HT-29 (cell line): ENCODE measurements at places on chromosomes 7 and 10.

GRCh38 chr7:117375380-117375779, 51.9 kb downstream of the ASZ1 start:
- no peak for DNase-seq

- no peak for DNase-seq
These were observed 529.5 kb upstream of the FZD8 start for GRCh38 chr10:36171556-36171952.

- DNase-seq: no peak
These were observed 163.1 kb downstream of the ARHGAP12 start for GRCh38 chr10:31765541-31765940.

- no peak for DNase-seq
These were observed 198.8 kb downstream of the CDCA7L start for GRCh38 chr7:21746949-21747348.

GRCh38 chr7:538764-539685, 19.4 kb upstream of the PDGFA start:
- DNase-seq: peak; percentile 83

GRCh38 chr10:78184851-78185692, 151.4 kb downstream of the RPS24 start:
- no peak for DNase-seq

DNA sequence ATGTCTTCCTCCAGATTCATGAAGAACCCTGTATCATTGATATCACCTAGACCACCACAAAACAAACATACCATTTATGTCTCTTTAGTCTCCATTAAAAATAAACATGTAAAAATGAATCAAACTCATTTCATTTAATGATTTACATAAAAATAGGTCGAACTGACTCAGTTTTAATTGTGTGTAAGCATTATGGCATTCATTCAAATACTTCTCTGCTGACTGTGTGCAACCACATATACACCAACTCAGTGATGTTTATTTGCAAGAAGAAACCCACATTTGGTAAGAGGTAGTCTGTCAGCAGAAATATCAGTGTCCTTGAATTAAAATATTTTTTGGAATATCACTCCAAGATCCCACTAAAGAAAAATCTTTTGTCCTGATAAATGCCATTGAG, 30.5 kb downstream of the ABCB1 start:
- DNase-seq: no peak

DNA sequence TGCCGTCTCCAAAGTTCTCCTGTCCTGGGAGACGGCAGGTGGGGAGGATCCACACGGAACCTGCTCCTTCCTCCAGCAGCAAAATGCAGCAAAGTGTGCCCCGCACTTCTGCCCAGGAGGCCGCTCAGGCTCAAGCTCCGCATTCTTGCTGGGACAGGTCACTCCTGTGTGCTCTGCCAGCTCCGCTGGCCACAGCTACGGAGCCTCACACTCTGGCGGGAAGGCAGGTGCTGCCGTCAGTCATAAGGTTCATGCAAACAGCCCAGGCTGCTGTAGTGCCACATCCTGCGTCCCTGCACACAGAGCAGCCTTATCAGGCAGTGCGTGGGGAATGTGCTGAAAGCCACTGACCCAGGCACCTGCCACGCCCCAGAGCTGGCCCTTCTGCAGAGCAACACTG, 22.4 kb downstream of the ADGRA1 start:
- no peak for DNase-seq

GRCh38 chr10:67596641-67597040, 99.4 kb downstream of the CTNNA3 start:
- no peak for DNase-seq

DNA sequence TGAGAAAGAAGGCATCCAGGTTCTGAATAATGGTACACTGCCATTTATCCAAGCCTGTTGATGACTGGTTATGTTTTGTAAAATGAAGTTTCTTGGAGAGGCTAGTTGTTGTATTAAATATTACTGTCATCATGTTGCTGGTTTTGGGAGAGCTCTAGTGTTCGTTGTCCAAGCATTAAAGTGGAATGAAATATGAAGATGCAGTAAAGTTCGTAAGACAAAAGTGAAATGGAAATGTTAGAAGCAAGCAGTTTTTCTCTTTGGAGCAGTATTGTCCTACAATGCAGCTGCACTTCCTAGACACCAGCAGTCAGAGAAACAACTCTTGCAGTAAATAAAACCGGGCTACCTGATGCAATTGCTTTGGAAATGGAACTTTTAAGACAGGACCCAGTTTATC, 156.8 kb upstream of the FZD1 start:
- DNase-seq: no peak

DNA sequence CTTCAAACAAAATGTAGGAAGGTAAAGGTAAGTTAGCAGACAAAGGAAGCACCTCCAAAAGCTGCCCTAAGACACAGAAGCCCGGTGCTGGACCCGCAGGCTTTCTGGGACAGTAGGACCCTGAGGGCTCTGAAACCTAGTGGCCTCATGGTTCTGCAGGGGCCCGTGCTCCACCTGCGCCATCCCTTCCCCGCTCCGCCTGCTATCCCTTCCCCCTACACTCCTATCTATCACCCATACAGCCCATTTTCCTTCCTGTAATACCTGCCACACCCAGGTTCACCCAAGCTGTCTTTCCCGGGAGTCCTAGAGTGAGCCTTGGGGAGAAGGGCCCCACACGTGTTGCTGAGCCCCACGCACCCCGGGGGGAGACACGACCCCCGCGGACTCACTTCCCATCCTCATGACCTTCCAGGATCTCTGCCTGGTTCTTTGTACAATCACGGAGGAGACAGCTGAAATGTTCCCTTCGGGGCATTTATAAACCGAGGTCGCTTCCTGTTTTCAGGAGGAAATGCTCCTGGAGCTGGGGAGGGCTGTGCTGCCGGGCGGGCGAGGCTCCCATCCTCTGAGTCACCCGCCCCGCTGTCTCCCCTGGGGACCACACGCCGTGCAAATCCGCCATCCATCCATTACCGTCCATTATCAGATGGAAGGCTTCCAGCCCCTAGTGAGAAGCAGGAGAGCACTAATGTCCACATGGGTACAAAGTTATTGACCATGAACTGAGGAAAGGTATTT, 251.7 kb upstream of the PITRM1 start:
- peak; percentile 46 for DNase-seq

- no peak for DNase-seq
These were observed at the start of gene FGF8 for GRCh38 chr10:101775273-101776160. Gene FGF8 (minus strand): TSS chr10:101776114. CDS start chr10:101775900, 214 bp downstream.

GRCh38 chr10:64814201-64814600, 1293.0 kb downstream of the REEP3 start:
- no peak for DNase-seq

- no peak for DNase-seq
These were observed 548.9 kb upstream of the AUTS2 start for GRCh38 chr7:69049326-69049725.

- DNase-seq: no peak
These were observed 29.4 kb downstream of the RABGEF1 start for GRCh38 chr7:66769833-66770512.

DNA sequence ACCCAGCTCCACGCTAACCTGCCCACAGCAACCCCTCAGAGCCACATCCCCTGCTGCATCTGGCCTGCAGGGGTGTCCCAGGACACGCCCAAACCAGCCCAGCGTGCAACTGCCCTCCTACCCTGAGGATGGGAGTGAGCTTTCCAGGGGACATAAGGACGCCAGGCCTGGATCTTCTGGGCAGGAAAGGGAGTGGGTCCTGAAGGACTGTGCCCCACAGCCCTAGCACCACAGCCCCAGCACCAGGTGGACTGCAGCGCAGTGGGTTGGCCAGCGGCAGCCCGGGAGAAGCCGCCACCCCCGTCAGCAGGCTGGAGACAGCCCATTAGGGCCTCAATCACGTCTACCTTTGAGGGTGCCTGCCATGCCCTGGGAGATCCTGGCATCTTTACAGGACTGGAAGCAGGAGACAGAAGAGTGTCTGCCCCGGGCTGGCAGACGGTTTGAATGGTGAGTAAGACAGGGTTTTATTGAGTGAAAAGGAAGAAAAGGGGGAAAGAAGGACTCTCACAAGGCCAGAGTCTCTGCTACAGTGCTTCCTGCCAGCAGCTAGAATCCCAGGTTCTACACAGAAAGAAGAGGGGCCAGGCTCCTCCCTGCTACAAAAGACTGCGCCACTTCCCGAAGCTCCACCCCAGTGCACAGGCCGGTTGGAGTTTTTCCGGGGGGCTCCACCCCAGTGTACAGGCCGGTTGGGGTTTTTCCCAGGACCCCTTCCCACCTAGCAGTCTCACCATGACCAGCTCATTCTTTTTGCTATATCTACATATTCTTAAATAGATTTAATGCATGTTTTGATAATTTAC, 69.8 kb upstream of the KCTD7 start:
- no peak for DNase-seq

GRCh38 chr7:19713676-19714075, 4.8 kb upstream of the POLR1F start:
- DNase-seq: peak; percentile 73

GRCh38 chr10:126701526-126701925, 31.0 kb upstream of the C10orf90 start:
- no peak for DNase-seq

DNA sequence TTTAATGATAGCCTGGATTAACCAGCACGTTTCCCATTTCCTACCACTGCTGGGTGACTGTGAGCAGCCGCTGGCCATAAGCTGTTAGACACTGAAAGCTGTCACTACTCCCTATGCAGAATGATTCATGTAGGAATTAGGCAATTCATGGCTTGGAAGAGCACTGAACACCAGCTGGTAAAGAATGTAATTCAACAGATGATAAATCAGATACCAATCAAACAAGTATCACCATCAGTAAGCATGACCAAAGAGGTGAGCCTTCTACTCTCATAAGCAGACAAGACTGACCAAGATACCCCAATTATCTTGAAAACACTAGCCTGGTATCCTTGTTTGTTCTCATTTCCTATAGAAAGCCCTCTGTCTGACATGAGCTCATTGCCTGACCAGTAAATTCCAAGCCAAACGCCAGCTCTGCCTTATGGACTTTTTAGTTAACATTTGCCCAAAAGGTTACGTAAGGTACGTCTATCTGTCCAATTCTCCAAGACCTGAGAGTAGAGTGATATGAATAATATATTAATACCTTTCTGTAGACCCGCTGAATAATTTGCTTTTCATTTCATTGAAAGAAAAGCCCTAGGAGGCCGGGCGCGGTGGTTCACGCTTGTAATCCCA, 127.7 kb downstream of the ELMO1 start:
- DNase-seq: no peak

DNA sequence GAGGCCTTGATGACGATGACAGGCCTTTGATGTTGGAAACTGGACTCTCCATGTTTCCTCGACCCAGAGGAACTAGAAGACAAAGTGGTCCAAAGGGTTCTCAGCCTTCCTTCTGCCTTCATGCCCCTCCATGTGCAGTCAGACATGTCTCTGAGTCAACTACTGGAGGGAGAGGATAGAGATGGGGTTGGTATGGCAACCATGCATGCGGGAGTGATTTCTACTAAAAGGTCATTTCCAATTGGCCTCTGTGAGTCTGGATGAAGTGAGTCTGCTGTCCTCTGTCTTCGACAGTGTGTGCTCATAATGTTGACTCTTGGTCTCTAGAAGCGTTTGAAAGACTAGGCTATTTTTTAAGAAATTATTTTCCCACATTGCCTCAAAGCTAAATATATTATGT, 29.2 kb downstream of the STK17A start:
- DNase-seq: no peak

GRCh38 chr10:11193001-11193551, 175.4 kb downstream of the CELF2 start:
- no peak for DNase-seq

DNA sequence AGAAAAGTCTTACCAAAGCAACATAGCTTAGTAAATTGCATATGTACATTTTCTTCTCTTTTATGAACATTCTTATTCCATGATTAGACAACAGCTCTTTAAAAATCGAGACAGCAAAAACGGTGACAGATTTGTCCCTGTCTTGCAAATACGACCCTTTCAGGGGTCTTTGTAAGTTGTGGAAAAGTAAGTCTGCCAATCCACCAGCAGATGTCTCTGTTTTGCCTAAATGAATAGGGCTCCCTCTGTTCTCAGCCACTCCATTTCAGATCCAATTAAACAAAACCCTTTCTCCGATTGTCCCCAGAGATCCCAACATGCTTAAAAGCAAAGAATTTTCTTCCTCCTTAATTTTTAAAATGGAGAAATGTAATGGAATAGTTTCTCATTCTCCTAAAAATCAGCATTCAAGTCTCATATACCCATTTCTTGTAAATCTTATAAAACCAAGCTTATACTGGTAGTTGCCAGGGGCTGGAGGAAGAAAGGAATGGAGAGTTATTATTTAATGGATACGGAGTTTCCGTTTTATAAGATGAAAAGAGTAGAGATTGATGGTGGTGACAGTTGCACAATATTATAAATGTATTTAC, 61.0 kb upstream of the NFE2L3 start:
- DNase-seq: peak; percentile 70

GRCh38 chr10:69403519-69403918, 13.2 kb downstream of the TACR2 start:
- DNase-seq: no peak

DNA sequence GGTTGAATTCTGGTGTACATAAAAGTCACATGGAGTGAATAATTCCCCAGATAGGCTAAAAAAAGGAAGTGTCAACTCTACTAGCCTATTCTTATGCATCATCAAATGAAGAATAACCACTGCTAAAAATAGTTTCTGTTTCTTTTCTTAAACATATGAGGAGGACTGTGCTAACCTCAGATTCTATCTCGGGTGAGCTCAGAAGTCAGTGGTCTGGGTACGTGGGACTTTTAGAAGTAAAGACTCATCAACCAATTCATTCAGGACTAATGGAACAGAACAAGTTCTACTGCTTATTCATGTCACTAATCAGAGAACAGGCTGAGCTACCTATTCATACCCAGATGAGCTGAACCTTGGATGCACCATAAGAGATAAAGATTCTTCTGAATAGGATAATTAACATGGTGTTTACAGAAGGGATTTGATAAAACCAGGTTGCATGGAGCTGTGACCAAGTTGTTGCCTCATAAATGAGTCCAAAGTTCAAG, 9.5 kb upstream of the ASAH2 start:
- DNase-seq: peak; percentile 8

GRCh38 chr7:151310578-151310977, 31.0 kb upstream of the NUB1 start:
- DNase-seq: peak; percentile 64

GRCh38 chr7:30428246-30429155, 50.1 kb downstream of the NOD1 start:
- no peak for DNase-seq

- DNase-seq: no peak
These were observed 103.7 kb upstream of the HABP2 start for GRCh38 chr10:113449006-113449695.

GRCh38 chr7:105721571-105722104, 140.3 kb upstream of the EFCAB10 start:
- DNase-seq: no peak

GRCh38 chr10:102514487-102515311, 10.9 kb downstream of the SUFU start:
- no peak for DNase-seq

DNA sequence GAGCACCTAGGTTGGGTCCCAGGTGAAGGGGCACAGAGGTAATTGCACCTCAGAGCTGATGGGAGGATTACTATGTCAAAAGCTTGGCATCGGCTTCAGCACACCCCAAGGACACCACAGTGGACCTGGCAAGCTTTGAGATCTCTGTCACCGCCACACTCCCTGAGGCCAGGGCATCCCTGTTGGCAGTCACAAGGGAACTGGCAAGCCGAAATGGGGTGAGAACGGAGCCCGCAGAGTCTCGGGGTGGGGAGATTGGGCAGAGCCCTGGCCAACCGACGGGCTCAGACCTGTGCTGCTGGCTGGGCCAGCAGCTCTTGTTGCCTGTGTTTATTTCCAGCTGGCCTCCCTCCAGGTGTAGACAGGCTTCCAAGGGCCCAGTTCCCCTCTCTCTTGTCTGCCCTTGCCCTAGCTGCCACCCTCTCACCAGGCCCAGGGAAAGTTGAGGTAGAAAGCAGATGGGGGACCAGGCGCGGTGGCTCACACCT, 2.5 kb downstream of the HSPB1 start:
- DNase-seq: no peak

GRCh38 chr7:77313085-77313484, 103.1 kb downstream of the GSAP start:
- no peak for DNase-seq
